Vagina (tissue), 2 donors: ENCODE measurements at places on chromosomes 3 and 15. TPM values are rescaled to one million over a fixed set of nuclear protein-coding genes. Genes with fewer than 3 reads are reported as not detected.

DNA sequence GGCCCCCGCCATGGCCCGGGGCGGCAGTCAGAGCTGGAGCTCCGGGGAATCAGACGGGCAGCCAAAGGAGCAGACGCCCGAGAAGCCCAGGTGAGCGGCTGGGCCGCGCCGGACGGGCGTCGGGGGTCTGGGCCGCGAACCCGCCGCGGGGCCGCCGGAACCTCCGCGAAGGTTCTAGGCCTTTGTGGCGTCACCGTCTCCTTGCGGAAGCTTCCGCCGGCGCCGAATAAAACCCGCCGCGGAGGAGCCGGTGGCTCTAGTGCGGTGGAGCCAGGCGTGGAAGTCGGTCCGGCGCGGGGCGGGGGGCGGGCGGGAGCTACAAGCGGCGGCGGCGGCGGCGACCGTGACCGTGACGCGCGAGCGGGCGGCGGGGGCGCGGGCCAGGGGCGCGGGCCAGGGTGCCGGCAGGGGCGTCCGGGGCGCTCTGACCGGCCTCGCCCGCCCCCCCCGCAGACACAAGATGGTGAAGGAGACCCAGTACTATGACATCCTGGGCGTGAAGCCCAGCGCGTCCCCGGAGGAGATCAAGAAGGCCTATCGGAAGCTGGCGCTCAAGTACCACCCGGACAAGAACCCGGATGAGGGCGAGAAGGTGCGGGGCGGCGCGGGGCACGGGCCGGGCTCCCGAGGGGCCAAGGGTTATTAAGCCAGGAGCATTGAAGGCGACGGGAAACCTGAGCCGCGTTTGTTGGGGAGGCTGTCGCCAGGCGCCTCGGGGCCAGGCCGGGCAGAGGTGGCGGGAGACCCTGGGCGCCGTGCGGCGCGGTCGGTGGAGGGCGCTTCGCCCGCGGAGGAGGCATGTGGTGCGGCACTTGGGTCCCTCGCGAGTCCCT is at the start of gene DNAJA4:
Gene DNAJA4 (plus strand): TSS at position 259 of the 833 bp plus-strand sequence. CDS start 202 bp downstream, at position 461.
- no peak for DNase-seq

DNA sequence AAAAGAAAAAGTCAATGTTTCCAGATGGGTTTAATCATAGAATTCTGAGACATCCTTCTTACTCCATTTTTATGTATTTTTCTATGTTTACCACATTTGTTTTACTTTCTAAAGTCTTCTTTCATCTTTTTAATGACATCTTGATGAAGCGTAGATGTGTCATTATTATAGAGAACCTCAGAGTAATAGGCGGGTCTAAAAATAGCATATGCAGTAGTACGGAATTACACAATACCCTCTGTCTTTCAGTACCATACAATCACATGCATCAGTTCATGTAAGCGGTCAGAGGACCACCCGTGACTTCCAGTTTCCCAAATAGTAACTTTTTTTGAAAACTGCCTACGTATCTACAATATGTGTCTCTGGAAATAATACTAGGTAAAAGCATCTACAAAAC is 224.0 kb downstream of the PLOD2 start:
- DNase-seq: no peak

- no peak for DNase-seq
Measured at GRCh38 chr3:197736010-197736490, 654 bp downstream of the RUBCN start.

DNA sequence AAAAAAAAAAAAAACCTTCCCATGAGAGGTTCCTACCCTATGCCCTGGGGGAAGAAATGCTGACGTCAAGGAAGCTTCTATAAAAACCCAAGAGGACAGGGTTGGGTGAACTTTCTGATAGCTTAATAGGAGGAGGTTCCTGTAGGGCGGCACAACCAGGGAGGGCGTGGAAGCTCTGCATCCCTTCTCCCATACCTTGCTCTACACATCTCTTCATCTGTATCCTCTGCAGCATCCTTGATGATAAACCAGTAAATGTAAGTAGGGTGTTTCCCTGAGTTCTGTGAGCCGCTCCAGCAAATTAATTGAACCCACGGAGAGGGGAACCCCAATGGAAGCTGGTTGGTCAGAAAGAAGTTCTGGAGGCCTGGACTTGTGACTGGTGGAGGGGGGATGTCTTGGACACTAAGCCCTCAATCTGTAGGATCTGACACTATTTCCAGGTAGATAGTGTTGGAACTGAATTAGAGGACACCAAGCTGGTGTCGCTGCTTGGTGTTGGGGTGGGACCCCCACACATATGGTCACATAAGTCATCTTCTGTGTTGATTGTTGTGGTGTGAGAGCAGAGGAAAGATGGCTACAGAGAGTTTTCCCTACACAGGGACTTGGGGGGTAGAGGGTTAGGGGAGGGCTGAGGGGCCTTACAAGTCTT is 91.5 kb downstream of the ST6GAL1 start:
- DNase-seq: no peak

DNA sequence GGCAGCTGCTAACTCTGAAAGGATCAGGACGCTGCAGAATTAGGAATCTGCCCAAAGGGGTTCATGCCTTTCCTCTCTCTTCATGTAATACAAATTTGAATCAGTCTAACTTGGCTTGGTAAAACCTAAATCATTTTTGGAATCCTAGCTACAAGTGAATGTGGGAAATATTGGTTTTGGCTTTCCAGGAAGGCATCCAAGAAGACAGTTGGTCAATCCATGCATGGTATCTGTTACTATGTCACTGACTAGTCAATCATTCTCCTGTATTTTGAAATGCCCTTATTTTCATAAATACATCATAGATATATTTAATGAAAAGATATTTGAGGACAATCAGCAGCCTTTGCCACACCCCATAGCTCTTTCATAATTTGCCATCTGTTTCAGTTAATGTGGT is 7.5 kb upstream of the PLS1 start:
- no peak for DNase-seq

DNA sequence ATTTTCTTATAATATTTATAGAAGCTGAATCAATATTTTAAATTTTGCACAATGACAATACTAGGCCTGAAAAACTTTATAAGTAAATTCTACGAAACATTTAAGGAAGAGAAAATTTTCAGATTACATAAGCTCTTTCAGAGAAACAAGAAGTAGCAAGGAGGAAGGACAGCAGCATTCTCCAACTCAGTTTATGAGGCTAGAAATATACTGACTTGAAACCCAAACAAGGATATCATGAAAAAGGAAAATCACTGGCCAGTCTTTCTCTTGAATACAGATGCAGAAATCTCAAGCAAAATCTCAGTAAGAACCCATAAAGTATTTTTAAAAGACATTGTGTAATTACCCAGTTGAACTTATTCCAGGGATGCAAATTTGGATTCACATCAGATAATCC is 121.3 kb downstream of the STAC start:
- DNase-seq: no peak

DNA sequence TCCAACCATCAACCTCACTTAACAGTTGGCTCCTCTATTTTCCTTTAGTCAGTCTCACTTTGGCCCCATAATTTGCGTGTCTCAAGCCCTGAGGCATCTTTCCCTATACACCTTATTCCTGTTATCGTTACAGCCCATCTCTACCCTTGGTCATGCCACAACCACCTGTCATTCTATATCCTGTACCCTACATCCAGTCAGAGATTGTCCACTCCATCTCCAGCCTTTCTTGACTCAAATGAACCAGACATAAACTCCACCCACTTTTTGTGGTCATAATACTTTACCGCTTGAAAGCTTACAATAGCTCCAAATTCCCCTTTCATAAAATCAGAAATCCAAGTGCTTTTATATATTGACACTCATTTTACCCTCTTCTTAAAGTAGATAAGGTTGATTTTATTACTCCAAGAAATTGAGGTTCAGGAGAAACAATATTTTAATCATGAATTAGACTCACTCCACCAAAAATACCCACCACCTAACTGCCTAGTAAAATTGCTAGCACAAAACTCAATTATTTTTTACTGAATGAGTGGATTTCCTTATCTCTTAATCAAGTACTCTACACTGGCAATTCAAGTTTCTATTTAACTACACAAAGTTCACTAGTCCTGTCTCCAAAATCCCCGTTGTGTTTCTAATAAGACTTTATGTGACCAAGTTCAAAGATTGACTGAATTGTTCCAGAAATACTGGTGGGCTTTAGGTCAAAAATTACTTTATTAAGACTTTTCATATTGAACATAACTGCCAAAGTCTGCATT is 9.1 kb downstream of the CCR4 start:
- DNase-seq: peak; percentile 29

GRCh38 chr3:147361454-147362420 is 44.6 kb downstream of the ZIC4 start:
- DNase-seq: no peak

Gene THAP10
- 2.7 TPM for total RNA-seq

Gene RFT1
- 13.8 TPM for total RNA-seq

Gene TAGLN3
- 3.9 TPM for total RNA-seq

Gene SCAANT1
- total RNA-seq: not detected

Gene CCDC32
- 20.6 TPM for total RNA-seq

Gene FRMD4B
- total RNA-seq: 53.5 TPM
